NCI-H460 (cell line): ENCODE measurements at places on chromosomes 5 and 9. TPM values are rescaled to one million over a fixed set of nuclear protein-coding genes. Genes with fewer than 3 reads are reported as not detected.

The HTR1A gene
- total RNA-seq, result not detected in 2 replicates

The OR1Q1 gene
- not detected in 2 replicates for total RNA-seq

The IL5 gene
- not detected in 2 replicates for total RNA-seq

The TENT4A gene
- total RNA-seq, result 14.5 and 17.7 TPM in 2 replicates

The NPR3 gene
- 21.3 and 21.5 TPM in 2 replicates for total RNA-seq

The POU5F2 gene
- total RNA-seq, result 0.58 and 0.87 TPM in 2 replicates

The KCNV2 gene
- not detected in 2 replicates for total RNA-seq

The CD274 gene
- 91.1 and 98.4 TPM in 2 replicates for total RNA-seq

The PCDHA3 gene
- total RNA-seq, result not detected in 2 replicates

The SLC6A3 gene
- total RNA-seq, result not detected in 2 replicates

The BNC2 gene
- 5.7 and 5.8 TPM in 2 replicates for total RNA-seq

The OLFML2A gene
- 60.6 and 63.6 TPM in 2 replicates for total RNA-seq

The FOXI1 gene
- total RNA-seq, result not detected in 2 replicates

The SYNPO gene
- total RNA-seq, result 11.0 and 11.3 TPM in 2 replicates

The FGD3 gene
- total RNA-seq, result 0.87 and 1.1 TPM in 2 replicates

The C5orf58 gene
- not detected in 2 replicates for total RNA-seq

The DEPDC1B gene
- 38.4 and 39.4 TPM in 2 replicates for total RNA-seq

The ADGRD2 gene
- total RNA-seq, result not detected in 2 replicates

The PURA gene
- 8.6 and 10.2 TPM in 2 replicates for total RNA-seq

The C1QTNF2 gene
- not detected in 2 replicates for total RNA-seq

The ORM2 gene
- not detected in 2 replicates for total RNA-seq

The TNFSF15 gene
- total RNA-seq, result not detected in 2 replicates

The PWWP2A gene
- 10.0 and 12.8 TPM in 2 replicates for total RNA-seq

The PCDHA9 gene
- 0.02 TPM in 1 of 2 replicates, not detected in the other for total RNA-seq

The FBXL7 gene
- total RNA-seq, result 3.9 TPM in 2 replicates

The PAIP2 gene
- total RNA-seq, result 105 and 120 TPM in 2 replicates

The GNE gene
- 22.0 TPM in 2 replicates for total RNA-seq

The POU4F3 gene
- not detected in 2 replicates for total RNA-seq

The RETREG1 gene
- 21.8 and 23.7 TPM in 2 replicates for total RNA-seq

The LPAR1 gene
- 1.2 and 1.3 TPM in 2 replicates for total RNA-seq
